Osteoblast (primary cell): ENCODE measurements at places on chromosomes 7 and 10. TPM values are rescaled to one million over a fixed set of nuclear protein-coding genes. Genes with fewer than 3 reads are reported as not detected.

DNA sequence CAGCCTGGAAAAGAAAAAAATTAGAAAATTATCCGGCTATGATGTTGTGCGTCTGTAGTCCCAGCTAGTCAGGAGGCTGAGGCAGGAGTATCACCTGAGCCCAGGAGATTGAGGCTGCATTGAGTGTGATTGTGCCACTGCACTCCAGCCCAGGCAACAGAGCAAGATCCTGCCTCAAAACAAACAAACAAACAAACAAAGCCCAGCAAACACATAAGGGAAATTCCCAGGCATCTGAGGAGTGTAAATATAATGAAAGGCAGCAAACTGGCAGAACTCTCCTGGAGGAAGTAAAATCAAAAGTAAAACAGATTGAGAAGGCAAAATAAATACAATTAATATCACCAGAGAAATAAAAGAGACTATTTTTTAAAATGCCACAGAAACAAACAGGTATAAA is 84.5 kb upstream of the ITGB1 start:
- no peaks in the 10 kb centered on the region for H3K27me3 ChIP-seq
- H3K36me3 ChIP-seq: no peaks in the 10 kb centered on the region
- DNase-seq: no peak
- H3K4me3 ChIP-seq: no peak overlapping the region
- no peaks in the 10 kb centered on the region for H3K4me1 ChIP-seq

- no peak overlapping the region for H3K4me3 ChIP-seq
- DNase-seq: peak; percentile 78
- H3K36me3 ChIP-seq: no peaks in the 10 kb centered on the region
- H3K4me1 ChIP-seq: no peaks in the 10 kb centered on the region
Observed at GRCh38 chr7:42876182-42877068, 35.4 kb downstream of the C7orf25 start.

Gene UCMA
- not detected in 2 replicates for total RNA-seq

DNA sequence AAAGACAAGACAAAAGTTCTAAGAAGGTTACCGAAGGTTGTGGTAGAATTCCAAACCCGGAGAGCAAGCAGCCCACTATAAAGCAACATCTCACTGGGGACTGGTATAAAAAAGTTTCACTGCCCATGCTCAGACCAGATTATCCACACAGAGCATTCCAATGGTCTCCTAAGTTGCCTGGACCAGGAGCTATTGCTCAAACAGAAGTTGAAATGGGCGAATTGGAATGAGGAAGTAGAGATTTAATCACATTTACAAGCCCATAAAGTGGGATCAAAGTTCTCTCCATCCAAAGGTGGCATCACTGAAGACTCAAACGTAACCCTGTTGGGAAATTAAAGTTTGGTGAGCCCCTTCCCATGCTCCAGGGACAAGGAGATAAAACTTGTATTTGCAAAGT is 19.8 kb downstream of the OR2F1 start:
- peaks cover 17% of the 10 kb centered on the region for H3K4me1 ChIP-seq
- no peak for DNase-seq
- H3K27ac ChIP-seq: no peak overlapping the region

DNA sequence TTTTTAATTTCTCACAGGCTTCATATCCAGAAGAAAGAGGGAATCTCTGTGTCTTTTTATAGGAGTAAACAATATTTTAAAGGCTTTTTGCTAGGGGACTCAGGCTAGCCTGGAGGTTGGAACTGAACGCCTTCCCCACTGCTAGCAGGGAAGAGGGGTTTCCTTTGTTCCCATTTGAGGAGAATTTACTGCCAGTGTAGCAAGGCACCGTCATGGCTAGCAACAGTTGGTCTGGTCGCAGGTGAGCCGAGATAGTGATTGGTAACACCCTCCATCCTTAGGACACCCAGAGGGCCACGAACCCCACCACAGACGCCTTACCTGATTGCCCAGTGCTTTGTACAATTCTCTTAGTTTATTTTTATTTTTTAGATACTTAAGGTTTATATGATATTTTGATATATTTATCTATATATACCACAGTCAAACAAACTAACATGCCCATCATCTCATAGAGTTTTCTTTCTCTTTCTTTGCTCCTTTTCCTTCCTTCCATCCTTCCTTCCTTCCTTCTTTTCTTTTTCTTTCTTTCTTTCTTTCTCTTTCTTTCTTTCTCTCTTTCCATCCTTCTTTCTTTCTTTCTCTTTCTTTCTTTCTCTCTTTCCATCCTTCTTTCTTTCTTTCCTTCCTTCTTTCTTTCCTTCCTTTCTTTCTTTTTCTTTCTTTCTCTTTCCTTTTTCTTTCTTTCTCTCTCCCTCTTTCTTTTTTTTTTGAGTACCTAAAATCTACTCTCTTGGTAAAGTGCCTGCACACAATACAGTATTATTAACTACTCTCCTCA is 219.0 kb upstream of the AKR1E2 start:
- no peaks in the 10 kb centered on the region for H3K4me1 ChIP-seq
- H3K36me3 ChIP-seq: no peaks in the 10 kb centered on the region
- no peak overlapping the region for H3K27ac ChIP-seq
- H3K4me3 ChIP-seq: no peak overlapping the region

DNA sequence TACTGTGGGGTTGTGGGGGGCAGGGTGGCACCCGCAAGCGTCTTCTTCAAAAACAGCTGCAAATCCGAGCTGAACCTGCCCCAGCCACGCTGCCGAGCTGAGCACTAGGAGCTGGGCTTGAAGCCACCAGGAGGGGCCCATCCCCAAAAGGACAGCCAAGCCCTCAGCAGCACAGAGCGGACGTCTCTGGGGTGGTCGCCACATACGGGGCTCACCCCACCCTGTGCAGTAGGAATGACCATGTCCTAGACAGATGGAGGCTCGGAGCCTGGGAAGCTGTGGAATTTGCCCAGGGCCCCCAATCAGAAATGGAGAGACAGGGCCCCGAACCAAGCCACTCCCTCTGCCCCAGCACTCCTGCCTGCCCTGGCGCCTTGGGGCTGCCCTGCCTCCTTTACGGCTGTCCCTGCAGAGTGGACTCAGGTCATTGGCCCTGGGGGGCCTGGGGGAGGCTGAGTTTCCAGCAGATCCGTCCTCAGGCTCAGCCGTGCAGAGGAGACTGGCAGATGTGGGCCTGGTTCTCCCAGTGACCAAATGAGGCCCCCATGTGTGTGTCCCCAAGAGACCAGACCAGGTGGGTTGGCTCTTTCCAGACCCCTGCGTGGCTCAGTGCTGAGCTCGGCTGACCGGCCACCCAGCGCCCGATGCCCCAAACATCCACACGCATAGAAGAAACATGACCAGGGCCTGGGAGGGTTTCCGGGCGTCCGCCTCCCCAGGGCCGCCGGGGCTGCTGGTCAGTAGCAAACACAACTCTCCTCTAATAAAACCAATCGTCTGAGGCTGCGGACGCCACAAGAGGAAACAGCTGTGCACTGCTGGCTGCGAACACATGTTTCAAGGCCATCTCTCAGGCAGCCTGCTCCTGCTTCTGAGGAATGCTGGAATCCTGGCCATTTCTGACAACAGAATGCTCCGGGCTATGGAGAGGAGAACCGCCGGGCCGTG is 54.9 kb downstream of the PDGFA start:
- peaks cover 43% of the 10 kb centered on the region for H3K4me1 ChIP-seq
- no peaks in the 10 kb centered on the region for H3K27me3 ChIP-seq
- H3K27ac ChIP-seq: no peak overlapping the region
- DNase-seq: peak; percentile 98
- H3K4me3 ChIP-seq: no peak overlapping the region
- no peaks in the 10 kb centered on the region for H3K36me3 ChIP-seq

Gene HOXA2
- 0.36 and 0.59 TPM in 2 replicates for total RNA-seq

Gene C10orf105
- total RNA-seq: under 0.01 TPM in 1 of 2 replicates, not detected in the other

Gene RGS10
- 24.5 and 29.3 TPM in 2 replicates for total RNA-seq

DNA sequence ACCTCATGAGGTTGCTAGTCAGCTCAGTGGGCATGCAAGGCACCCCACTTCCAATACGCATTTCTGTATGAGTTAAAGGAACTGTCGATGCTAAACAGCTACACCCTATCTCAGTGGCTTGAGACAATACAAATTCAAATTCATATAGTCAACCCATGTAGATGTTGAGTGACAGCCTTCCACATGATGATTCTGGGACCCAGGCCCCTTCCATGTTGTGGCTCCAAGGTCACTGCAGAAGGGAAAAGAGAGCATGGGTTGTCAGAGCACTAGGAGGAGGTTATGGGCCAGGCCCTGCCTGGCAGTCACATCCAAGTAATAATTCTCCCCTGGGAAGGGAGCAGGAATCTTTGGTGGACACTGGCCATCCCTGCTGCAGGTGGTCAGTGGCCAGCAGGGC is 28.2 kb downstream of the C10orf105 start:
- DNase-seq: no peak
- H3K27ac ChIP-seq: no peak overlapping the region
- no peaks in the 10 kb centered on the region for H3K4me1 ChIP-seq
- no peaks in the 10 kb centered on the region for H3K36me3 ChIP-seq
- H3K27me3 ChIP-seq: peaks cover 4% of the 10 kb centered on the region

- peak overlapping the region; percentile 76 for H3K27ac ChIP-seq
- H3K4me1 ChIP-seq: peaks cover 14% of the 10 kb centered on the region
- H3K27me3 ChIP-seq: peaks cover under 1% of the 10 kb centered on the region
- H3K36me3 ChIP-seq: no peaks in the 10 kb centered on the region
- no peak for DNase-seq
- H3K4me3 ChIP-seq: no peak overlapping the region
Observed at GRCh38 chr7:129569326-129569725, 42.2 kb upstream of the NRF1 start.

Gene NCF1
- total RNA-seq: under 0.01 TPM in 1 of 2 replicates, not detected in the other

- no peak for DNase-seq
- no peaks in the 10 kb centered on the region for H3K36me3 ChIP-seq
- no peaks in the 10 kb centered on the region for H3K27me3 ChIP-seq
- no peak overlapping the region for H3K27ac ChIP-seq
- no peak overlapping the region for H3K4me3 ChIP-seq
- peaks cover 10% of the 10 kb centered on the region for H3K4me1 ChIP-seq
Observed at GRCh38 chr10:76647301-76647700, 990.3 kb downstream of the KCNMA1 start.
